ENCODE measurements at places on chromosomes 6 and 20.

DNA sequence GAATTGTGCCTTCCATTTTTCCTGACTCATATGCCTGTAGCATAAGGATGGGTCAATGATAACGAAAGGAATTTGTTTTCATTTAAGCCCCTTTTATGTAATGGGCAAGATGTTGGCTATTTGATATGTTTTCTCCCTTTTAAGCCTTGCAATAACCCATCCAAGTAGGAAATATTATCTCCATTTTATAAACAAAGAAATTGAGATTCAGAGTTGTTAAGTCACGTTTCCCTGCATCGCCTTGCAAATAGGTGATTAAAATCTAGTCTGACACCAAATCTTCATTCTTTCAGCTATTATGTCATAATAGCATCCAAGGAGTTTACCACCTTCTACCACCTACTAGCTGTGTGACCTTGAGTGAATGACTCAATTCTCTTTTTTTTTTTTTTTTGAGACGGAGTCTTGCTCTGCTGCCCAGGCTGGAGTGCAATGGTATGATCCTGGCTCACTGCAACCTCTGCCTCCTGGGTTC, 7.0 kb downstream of the HNF4A start:
- DNase-seq: no peak

DNA sequence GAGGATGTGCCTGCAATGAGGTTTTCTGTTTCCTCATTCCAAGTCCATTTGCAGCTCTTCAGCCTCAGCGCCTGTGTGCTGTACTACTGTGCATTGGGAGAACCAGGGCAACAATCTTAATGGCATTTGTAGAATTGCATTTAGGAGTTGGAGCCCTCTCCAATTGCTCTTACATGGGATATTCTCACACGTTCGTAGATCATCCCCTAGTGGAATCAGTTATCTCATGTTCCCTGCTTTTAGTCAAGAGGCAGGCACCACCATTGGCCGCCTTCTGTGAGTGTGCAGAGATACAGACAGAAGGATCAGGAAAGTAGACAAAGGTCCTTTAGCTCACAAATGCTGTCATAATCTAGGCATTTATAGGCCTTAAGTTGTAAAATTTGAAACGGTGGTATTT, 84.2 kb upstream of the RGS17 start:
- DNase-seq: no peak

DNA sequence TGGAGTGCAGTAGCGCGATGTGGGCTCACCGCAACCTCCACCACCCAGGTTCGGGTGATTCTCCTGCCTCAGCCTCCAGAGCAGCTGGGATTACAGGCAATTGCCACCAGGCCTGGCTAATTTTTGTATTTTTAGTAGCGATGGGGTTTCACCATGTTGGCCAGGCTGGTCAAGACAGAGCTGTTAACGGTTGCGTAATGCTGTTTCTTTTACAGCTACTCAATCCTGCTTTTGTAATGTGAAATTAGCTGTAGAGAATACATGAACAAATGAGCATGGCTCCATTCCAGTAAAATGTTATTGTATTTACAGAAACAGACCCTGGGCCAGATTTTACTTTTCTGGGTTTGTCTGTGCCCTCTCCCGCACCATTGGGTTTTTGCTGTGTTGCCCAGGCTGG, 1.9 kb downstream of the PNLDC1 start:
- DNase-seq: no peak

DNA sequence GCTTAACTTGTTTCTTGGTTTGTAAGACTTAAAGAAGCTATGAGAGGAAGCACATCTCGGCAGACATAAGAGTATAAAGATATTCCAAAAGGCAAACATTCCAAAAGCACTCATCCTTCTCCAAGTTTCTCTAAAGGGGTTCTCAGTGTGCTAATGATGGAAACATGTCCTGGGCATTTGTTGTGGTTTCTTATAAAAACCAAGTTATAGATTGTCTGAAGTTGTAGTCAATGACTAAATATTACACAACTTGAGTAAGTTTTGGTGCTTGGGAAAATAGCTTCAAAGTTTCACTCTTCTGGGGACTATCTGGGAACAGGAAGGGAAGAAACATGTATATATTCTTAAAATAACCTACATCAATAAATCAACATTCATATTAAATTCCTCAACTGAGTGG, 128.3 kb upstream of the TBX18 start:
- no peak for DNase-seq

DNA sequence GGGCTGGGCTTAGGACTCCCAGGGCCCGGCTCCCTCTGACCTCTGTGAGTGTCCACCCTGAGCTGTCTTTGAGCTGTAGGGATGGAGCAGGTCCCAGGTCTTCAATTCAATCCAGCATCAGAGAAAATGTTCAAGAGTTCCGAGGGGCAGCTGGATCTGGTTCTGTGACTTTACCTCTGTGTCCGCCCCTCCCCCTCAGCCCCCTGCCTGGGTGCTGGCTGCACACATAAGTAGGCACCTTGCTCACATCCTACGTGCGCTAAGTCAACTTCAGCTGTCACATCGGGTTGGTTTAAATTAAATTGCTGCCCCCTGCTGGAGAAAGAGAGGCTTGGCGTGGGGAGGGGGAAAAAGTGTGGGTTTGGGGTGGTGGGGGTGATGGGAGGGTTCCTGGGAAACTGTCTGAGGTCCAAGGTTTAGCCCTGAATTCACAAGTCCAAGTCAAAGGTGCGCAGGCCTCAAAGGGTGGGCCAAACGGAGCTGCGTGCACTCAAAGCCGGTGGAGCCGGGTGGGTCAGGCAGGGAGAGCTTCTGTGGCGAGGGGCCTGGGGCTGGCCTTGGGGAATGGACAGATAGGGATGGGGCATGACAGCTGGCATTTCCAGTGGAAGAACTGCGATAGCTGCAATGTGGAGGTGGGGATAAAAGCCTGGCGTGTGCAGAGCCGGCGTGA, 3.0 kb downstream of the WFDC5 start:
- peak; percentile 24 for DNase-seq

DNA sequence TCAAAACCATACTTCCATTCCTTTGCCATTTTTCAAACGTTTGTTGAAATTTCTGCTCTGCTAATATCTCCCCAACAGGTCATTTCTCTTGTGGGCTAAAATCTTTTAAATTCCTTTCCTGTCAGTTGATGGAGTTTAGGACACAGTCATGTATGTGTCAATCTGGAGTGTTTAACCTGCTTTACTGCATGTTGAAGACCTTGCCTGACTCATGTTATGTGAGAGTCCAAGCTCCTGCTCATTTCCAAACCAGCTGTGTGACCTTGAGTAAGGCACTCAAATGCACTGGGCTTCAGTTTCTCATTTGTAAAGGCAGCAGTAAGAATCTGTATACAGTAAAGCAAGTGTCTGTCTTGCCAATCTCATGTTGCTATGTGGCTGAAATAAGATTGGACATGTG, 171.9 kb upstream of the SPACA1 start:
- DNase-seq: no peak

- no peak for DNase-seq
Measured at GRCh38 chr6:43627008-43627825, 1.8 kb downstream of the GTPBP2 start.

GRCh38 chr6:154304191-154304590, 52.4 kb downstream of the IPCEF1 start:
- DNase-seq: no peak

DNA sequence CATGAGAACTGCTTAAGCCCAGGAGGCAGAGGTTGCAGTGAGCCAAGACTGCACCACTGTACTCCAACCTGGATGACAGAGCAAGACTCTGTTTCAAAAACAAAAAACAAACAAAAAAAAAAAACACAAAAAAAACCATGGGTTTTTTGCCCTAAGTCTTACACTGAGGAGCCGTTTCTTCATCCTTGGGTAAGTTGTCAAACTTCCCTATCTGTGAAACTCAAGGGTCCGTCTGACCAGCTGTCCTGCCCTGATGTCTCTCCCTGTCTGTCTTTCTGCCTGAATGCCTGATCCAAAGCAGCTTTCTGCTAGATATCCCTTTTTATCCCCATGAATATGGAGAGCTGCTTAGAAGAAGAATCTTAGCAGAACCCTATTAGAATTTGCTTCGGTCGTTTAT, 41.3 kb upstream of the CLDN20 start:
- DNase-seq: no peak

DNA sequence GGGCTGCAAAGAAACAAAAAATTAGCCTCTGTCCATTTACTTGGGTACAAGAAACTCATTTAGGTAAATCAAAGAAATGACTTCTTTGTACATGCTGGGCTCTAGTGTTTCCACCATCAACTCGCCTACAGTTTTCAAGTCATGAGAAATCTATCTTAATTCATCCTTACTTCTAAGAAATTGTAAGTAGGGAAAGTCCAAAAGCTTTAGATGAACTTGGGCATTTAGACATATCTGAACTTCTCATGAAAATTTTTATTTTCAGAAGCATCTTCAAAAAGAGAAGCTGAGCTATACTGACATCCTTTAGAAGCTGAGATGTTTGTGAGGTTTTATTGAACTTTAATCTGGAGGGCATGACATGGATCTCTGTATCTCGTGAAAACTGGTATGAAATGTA, 117.3 kb downstream of the MYB start:
- DNase-seq: no peak

DNA sequence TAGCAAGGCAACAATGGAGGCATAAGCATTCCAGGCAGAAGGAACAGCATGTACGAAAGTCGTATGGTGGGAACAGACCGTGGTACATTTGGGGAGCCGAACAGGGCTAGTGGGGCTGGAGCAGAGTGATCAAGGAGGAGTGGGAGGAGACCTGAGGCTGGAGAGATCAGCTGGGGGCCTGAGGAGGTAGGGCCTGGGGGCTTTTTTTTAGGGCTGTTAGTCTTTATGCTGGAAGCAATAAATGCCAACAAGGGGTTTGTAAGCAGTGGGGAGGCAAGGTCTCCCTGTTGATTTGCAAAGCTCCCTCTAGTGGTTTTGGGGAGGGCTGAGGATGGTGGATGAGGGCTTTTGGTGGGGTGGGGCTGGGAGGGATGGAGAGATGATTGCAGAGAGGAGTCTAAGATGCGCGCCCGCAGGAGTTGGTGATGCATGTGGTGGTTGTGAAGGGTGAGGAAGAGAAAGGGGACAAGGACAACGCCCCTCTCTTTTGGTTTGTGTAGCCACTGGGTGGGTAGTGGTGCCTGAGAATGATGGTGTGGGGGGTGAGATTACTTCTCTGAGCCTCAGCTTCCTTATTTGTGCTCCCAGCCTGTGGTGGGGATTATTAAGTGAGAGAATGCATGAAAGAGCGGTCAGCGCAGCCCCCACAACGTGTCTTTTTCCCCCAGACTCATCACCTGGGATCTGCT, 74.1 kb upstream of the TOX2 start:
- peak; percentile 14 for DNase-seq

- DNase-seq: peak; percentile 40
Measured at GRCh38 chr20:62929051-62929538, 2.8 kb upstream of the DIDO1 start.

DNA sequence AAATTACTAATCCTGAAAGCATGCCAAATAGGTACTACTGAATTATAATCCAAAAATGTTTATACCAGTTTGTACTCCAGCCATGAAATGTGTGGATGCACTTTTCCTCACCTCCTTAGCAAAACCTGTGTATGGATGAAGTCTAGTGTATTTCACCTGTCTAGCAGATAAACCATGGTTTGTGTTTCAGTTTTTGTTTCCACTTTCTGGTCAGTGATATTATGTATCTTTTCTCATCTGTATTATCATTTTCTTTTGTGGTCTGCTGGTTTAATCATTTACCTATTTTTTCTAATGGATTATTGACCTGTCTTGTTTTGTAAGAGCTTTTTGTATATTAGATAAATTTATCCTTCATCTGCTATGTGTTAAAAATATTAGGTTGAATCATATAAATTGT, 41.0 kb upstream of the TMEM217 start:
- DNase-seq: no peak

DNA sequence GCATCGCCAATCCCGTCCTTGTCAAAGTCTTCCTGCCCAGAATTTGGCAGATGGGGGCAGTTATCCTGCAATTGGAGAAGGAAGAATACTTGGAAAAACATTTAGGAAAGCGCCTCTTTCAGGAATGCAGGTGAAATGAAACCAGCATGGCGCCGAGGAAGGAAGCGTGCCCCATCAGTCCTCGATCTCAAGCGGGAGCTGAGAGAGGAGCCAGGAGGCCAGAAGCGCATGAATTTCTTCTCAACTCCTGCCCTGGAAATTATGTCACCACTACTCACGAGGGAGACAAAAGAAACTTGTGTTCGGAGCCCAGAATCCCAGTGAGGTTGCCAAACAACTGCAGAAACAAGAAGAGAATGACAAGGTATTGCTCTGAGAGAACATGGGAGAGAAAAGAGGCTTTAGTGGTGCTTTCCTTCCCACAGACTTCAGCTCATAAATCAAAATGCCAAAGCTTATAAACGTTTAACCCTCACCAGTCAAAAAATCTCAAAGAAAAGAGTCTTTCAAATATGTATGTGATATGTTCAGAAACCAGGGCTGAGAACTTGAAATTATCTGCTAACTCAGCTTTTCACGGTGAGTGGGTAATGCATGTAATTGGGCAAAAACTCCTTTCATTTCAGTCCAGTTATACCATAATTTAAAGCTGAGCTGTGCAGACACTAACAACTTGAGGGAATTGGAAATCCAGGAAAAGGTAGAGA, 23.9 kb downstream of the THBS2 start:
- no peak for DNase-seq

- peak; percentile 73 for DNase-seq
Measured at GRCh38 chr6:73129653-73130443, 95.4 kb downstream of the KHDC1L start.

GRCh38 chr20:1992359-1993110, 1.3 kb downstream of the PDYN start:
- DNase-seq: no peak

- no peak for DNase-seq
Measured at GRCh38 chr6:125867483-125867942, 76.8 kb downstream of the NCOA7 start.

DNA sequence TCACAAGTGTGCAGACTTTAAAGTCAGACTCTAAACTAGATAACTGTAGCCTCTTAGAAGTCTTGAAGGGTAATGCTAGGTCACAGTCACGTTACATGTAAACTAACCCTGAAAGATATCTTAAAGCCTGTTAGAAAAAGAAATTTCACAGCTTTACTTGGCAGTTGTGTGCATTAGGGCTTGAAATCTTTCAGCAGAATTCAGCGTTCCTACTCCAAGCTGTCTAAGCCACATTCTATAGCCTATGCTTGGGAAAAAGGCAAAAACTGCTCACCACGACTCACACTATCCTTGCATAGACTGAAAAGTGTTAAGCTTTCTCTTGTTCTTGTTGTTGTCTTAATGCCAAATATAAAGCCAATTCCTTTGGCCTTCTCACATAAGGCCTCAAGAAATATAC, 338.0 kb upstream of the SASH1 start:
- no peak for DNase-seq

DNA sequence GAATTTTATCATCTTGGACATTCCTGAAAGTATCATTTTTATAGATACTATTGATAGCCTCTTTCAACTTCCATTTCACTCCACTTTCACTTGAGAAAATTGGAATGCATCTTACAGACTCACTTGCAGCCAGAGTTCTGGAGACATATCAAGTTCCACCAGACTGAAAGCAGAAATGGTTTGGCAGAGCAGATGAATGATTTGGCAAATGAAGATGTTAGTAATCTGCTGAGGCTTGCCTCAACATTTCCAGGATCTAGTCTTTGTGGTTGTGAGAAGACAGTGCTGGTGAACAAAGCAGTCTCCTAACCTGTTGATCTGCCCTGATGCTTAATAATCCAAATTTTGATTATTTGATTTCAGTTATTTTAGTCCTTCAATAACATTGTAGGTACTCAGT, 202.6 kb downstream of the TRDN start:
- no peak for DNase-seq

Measured in CD4-positive, alpha-beta T cell treated with Interleukin-1 beta for 1 hour (primary cell).